A549 treated with CORT108297 at 1 μM for 4 hours (cell line): ENCODE measurements at places on chromosomes 2 and 18. TPM values are rescaled to one million over a fixed set of nuclear protein-coding genes. Genes with fewer than 3 reads are reported as not detected.

LRP1B gene
- not detected in 5 replicates for total RNA-seq

VWA3B gene
- total RNA-seq = 0.06 to 0.26 TPM (median 0.09 TPM) in 5 replicates

METTL4 gene
- total RNA-seq = 5.3 to 6.4 TPM (median 5.7 TPM) in 5 replicates

KRTCAP3 gene
- 0.17 to 0.76 TPM (median 0.62 TPM) in 5 replicates for total RNA-seq

CEP68 gene
- total RNA-seq = 7.5 to 12.6 TPM (median 10.4 TPM) in 5 replicates

ATP6V1B1 gene
- 1.5 to 2.6 TPM (median 2.4 TPM) in 5 replicates for total RNA-seq

TMEM200C gene
- total RNA-seq = 0.04 to 0.05 TPM in 2 of 5 replicates, not detected in the others

HDLBP gene
- total RNA-seq = 247 to 269 TPM (median 259 TPM) in 5 replicates

PCARE gene
- not detected in 5 replicates for total RNA-seq

PLA2R1 gene
- 1.7 to 2.7 TPM (median 2.5 TPM) in 5 replicates for total RNA-seq

LYG2 gene
- not detected in 5 replicates for total RNA-seq

TCF23 gene
- not detected in 5 replicates for total RNA-seq

NTSR2 gene
- total RNA-seq = 0.07 to 0.13 TPM in 2 of 5 replicates, not detected in the others

LDLRAD4 gene
- total RNA-seq = 1.1 to 2.8 TPM (median 1.8 TPM) in 5 replicates

SEMA4F gene
- total RNA-seq = 8.7 to 13.8 TPM (median 11.1 TPM) in 5 replicates

POTEE gene
- 0.03 to 0.07 TPM (median 0.06 TPM) in 5 replicates for total RNA-seq

GALNT14 gene
- total RNA-seq = 44.4 to 51.6 TPM (median 48.4 TPM) in 5 replicates

AKAIN1 gene
- not detected in 5 replicates for total RNA-seq

EVA1A gene
- total RNA-seq = 10.7 to 13.6 TPM (median 11.5 TPM) in 5 replicates

ADD2 gene
- 18.0 to 29.0 TPM (median 26.1 TPM) in 5 replicates for total RNA-seq

RAB3GAP1 gene
- total RNA-seq = 24.0 to 30.6 TPM (median 26.5 TPM) in 5 replicates

IL1RN gene
- total RNA-seq = 0.30 to 0.46 TPM (median 0.46 TPM) in 5 replicates

SAG gene
- total RNA-seq = not detected in 5 replicates

NEURL3 gene
- 0.96 to 2.2 TPM (median 1.4 TPM) in 5 replicates for total RNA-seq
